Naive thymus-derived CD8-positive, alpha-beta T cell (primary cell): ENCODE measurements at places on chromosomes 1 and 21. TPM values are rescaled to one million over a fixed set of nuclear protein-coding genes. Genes with fewer than 3 reads are reported as not detected.

- DNase-seq, result no peak
These were observed 75.4 kb downstream of the MRPL37 start for GRCh38 chr1:54275349-54275748.

- no peak for DNase-seq
These were observed 60.4 kb downstream of the CAMK2N1 start for GRCh38 chr1:20425622-20426021.

SYCP1 gene
- not detected for total RNA-seq

IGSF5 gene
- not detected for total RNA-seq

DNA sequence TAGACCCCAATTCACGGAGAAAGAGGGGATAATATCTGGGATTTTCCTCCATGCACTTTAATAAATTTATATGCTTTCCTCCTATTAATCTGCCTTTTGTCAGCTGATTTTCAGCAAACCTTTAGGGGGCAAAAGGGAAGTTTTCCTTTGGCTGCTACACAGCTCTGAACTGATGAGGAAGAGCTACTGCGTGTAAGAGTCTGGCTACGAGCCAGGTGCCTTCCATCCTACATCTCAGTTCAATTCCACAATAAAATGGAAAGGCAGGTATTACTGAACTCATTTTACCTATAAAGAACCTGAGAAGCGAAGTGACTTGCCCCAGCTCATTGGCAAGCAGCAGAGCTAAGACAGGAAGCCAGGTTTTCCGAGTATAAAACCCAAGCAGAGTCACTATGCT is 28.3 kb upstream of the ZNF326 start:
- DNase-seq, result no peak

DNA sequence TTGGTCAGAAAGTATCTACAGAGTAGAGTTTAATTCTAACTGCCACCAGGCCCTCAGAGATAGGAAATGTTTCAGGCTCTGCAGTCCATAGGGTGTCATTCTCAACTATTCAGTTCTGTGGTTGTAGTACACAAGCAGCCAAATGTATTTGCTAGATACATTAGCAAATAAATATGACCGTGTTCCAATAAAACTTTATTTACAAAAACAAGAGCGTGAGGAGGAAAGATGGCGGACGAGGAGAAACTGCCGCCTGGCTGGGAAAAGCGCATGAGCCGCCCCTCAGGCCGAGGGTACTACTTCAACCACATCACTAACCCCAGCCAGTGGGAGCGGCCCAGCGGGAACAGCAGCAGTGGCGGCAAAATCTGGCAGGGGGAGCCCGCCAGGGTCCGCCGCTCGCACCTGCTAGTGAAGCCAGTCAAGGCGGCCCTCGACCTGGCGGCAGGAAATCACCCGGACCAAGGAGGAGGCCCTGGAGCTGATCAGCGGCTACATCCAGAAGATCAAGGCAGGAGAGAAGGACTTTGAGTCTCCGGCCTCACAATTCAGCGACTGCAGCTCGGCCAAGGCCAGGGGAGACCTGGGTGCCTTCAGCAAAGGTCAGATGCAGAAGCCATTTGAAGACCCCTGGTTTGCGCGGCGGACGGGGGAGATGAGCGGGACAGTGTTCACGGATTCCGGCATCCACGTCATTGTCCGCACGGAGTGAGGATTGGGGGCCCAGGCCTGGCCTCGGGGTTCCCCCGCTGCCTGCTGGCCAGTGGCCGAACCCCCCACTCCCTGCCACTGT is 286.1 kb downstream of the LRRC40 start:
- no peak for DNase-seq

DNA sequence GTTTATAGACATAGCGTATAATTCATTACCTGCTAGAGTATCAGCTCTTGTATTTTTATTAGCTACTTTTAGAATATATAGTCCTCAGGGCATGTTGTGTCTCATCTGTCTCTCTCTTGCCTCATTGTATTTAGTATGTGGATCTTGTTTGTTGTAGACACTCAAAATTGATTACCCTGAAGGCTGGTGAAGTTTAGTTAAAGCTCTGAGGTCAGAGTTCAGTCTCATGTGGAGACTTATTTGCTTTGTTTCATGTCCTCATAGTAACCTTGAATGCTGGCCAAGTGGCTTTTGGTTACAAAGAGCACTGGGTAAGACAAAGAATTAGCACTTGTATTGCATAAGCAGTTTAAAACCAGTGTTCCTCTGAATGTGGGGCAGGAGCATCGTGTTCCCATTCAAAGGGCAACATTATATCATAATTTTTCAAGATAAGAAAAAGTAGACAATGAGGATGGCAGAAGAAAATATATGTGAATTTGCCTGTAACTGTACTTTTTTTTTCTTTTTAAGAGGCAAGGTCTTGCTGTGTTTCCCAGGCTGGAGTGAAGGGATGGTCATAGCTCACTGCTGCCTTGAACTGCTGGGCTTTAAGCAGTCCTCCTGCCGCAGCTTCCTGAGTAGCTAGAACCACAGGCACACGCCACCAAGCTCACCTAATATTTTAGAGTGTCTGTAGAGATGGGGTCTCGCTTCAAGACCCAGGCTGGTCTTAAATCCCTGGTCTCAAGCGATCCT is 17.4 kb downstream of the CNST start:
- DNase-seq, result no peak

TMEM82 gene
- not detected for total RNA-seq

- no peak for DNase-seq
These were observed 55.6 kb downstream of the NKAIN1 start for GRCh38 chr1:31183927-31184554.

GRCh38 chr1:221881805-221882581 is 140.1 kb upstream of the DUSP10 start:
- DNase-seq, result no peak

AKNAD1 gene
- not detected for total RNA-seq
